ENCODE measurements at places on chromosomes 2 and 18.

DNA sequence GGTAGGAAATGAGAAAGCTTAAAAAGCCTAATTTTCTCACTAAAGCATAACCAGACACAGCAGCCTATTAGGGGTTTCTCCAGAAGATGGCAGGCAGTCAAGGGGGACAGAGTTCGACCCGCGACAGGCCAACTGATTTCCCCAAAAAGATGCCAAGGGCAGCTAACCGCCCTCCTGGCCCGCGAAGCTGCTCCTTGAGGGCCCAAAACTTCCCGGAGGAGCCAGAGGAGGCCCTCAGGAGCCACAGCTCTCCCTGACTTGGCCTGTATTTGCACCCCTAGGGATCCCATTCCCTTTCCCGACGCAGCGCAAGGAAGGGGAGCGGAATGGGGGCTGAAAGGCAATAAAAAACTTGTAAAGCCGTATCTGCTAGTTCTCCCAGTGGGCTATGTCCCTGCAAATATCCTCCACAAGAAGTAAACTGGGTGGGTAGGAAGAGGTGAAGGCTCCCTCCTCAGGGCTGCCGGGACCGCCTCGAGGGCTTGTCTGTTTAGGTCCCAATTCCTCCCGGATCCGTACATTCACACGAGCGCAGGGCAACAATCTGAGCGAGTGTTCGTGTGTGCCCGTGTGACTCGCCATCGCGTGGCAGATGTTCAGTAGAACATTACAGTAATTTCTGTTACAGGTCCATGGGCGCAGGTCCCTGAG, 756 bp upstream of the NAGK start:
- DNase-seq, result peak; percentile 52

DNA sequence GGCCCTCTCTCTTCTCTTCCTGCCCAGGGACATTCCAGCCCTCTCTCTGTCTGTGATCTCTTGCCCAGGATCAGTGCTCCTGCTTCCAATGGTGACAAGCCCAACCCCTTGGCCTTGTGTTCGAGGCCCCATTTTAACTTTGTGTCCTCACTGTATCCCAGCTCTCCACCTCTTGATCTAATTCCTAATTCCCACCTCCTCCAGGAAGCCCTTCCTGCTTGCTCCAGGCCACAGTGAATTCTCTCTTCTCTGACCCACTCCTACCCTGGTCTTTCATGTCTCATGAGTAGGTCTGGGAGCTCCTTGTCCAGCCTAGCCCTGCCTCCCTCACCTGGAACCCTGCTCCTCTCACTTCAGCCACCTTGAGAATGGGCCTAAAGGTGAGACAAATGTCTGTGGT, 249.1 kb downstream of the CELF4 start:
- no peak for DNase-seq

DNA sequence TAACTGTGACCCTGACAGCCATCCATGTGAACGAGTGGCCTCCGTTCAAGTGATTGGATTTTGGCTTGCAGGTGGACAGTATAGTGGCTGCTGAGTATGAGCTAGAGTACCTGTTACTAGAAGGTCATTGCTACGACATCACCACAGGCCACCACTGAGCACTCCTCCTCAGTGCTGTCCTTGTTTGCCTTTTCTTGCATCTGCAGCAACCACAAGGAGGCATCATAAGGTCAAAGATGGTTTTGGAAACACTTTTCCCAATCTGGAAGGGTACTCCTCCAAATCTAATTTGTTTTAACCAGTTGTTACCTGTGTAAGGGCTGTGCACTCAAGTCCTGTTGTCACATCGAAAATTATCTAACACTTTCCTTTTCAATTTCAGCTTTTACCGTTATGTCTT, 81.2 kb downstream of the UGGT1 start:
- peak; percentile 25 for DNase-seq

DNA sequence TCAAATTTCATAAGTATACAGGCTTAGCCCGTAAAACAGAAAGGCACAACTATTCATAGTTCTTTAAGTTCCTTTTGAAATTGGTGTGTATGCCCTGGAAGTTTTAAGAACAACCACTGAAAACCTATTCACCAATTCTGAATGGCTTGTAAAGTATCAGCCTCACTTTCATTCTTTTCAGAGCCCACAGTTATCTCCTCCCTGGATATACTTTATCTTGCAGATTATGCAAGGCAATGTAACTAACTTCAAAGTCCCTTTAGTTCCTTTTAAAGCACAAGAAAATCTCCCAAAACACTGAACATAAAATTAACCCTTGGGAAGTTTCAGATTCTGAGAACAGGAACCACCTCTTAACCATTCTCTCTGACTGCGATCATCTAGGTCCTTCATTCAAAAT, 1.1 kb downstream of the STRN start:
- DNase-seq, result peak; percentile 17

DNA sequence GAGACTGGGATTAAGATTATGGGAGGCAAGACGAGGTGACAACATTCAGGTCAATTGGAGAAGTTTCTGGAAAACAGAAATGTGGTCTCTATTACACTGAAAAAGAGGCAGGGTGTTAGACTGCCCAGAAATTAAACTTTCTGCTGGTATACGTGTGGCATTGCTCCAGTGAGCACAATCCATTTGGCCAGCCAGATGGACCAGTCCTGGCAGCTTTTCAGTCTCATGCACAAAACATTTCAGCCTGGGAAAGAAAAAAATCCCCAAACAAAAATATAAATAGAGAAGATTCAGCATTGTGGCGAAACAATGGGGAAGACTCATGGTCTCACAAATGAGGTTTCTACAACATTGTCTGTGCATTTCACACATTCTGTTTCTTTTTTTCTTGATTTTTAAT, 113.9 kb downstream of the HNMT start:
- DNase-seq, result peak; percentile 14

- peak; percentile 16 for DNase-seq
These were observed 125.1 kb downstream of the PMAIP1 start for GRCh38 chr18:60024857-60025256.

DNA sequence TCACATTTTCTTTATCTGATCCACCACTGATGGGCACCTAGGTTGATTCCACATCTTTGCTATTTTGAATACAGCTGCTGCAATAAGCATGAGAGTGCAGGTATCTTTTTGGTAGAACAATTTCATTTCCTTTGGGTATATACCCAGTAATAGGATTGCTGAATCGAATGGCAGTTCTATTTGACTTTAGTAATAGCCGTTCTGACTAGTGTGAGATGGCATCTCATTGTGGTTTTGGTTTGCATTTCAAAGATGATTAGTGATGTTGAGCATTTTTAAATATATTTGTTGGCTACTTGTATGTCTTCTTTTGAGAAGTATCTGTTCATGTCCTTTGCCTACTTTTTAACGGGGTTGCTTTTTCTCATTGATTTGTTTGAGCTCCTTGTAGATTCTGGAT, 72.3 kb downstream of the CCDC138 start:
- peak; percentile 20 for DNase-seq

DNA sequence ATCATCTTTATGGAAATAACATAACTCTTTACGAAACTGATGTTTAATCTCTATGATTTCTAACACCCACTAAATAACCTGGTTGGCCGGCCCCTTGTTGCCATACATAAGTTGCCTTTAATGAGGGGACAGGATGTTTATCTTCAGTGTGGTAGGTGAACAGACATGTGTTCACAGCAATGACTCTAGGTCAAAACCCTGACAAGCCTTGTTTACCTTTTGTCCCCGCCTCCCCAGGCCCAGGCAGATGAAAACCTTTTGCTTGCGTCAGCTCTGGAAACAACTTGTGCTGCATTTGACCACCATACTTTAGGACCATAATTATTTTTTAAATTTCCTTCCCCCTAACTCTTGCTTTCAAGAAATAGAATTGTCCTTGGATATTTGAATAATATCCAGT, 2.9 kb upstream of the DSG4 start:
- no peak for DNase-seq

DNA sequence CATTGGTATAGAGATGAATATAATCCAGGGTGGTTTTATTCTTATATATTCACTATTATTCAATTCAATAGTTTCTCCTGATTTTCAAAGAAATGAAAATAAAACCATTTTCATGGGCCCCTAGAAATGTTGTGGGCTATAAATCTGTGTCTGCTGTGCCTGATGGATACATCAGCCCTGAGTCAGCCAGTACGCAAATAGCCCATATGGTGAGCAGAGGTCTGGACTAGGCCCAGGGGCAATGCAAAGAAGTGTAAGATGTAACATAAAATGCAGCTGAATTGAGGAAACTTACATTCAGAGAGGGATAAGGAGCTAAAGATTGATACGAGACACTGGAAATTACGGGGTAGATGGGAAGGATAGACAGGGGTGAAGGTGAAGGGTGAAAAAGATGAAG, 122.5 kb downstream of the MAIP1 start:
- DNase-seq, result no peak

DNA sequence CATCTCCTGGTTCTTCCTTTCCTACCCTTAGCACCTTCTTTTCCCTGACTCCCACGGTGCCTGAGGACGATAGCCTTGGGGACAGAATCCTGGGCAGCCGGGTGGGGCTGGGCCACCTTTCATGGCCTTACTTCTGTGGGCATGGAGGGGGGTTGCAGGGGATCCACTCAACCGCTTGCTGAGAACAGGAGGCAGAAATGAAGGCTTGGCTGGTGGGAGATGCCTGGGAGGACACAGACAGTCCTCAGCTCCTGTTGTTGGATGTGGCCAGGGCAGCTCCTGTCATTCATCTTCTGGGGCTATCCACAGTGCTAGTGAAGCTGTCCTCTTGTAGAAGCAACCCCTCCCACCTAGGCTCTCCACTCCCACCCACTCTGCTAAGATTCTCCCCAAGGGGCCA, 95.5 kb upstream of the CELF4 start:
- no peak for DNase-seq

- DNase-seq, result peak; percentile 65
These were observed 73.5 kb upstream of the LHCGR start for GRCh38 chr2:48829036-48829435.

DNA sequence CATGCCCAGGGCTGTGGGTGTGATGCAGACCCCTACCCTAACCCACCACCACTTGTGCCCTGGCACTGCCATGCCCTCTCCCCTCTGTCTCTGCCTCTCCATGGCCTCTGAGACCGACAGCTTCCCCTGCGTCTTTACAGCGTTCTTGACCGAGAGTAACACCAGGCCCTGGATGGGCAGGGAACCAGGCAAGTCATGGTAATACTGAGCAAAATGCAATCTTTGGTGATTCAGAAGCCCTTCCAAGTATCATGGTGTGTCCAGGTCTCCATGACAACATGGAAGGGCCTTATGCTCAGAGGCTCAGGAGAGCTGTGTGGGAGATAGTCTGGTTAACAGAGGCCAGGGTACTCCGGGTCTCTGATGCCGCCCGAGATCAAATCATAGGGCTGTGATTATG, 176.1 kb downstream of the KLHL29 start:
- peak; percentile 52 for DNase-seq

- DNase-seq, result no peak
These were observed at the start of gene FSHR for GRCh38 chr2:49154140-49154539. TSS of gene FSHR (minus strand) at chr2:49154515. CDS start at chr2:49154417, 98 bp downstream.

GRCh38 chr2:197259470-197259999, 51.0 kb downstream of the ANKRD44 start:
- no peak for DNase-seq

DNA sequence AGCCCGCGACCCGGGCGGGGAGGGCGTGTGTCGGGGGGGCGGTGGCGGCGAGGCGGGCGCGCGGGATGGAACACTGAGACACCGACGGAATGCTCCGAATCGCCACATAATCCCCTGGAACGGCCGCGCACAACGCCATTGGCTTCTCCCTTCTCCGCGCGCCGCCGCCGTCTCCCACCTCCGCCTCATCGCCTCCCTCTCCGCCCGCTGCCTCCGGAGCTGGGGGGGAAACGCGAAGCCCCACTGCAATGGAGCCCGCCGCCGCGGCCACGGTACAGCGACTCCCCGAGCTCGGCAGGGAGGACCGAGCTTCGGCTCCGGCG, at the start of gene PHLPP1:
TSS of gene PHLPP1 (plus strand) at position 106 of the 323 bp plus-strand sequence. CDS start at position 249, 143 bp downstream.
- DNase-seq, result no peak

- peak; percentile 15 for DNase-seq
These were observed 60.0 kb downstream of the RNF144A start for GRCh38 chr2:6977113-6977741.

DNA sequence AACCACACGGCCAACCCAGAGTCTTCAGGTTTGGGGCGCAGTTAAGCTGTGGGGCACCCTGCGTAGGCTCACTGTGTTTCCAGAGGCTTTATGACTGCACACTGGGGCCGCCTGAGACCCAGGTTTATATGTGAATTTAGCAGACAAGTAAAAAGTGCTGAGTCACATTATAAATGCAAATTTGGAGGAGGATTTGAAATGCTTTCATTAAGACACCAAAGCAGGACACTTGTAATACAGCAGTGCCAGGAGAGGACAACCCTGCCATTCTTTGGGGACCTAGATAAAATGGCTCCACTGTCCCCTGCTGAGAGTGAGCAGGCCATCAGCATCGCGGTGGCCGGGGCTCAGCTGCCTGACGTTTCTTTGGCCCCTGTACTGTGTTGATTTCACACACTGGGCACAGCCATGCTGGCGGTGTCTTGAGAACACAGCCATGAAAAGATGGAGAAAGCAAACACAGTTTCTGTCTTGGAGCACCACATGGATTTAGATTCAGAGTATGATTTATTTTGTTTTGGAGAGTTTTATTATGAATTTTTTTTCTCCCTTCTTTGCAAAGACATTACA, 10.2 kb downstream of the ACKR3 start:
- no peak for DNase-seq

GRCh38 chr2:112783187-112783714, 1.0 kb downstream of the IL1A start:
- DNase-seq, result no peak

- no peak for DNase-seq
These were observed 113.0 kb downstream of the RND3 start for GRCh38 chr2:150374492-150374891.

GRCh38 chr2:13019781-13020180, 303.0 kb downstream of the TRIB2 start:
- no peak for DNase-seq

- DNase-seq, result no peak
These were observed 291.2 kb upstream of the DDX18 start for GRCh38 chr2:117523267-117523666.

GRCh38 chr2:20168727-20169696, 55.9 kb downstream of the SDC1 start:
- no peak for DNase-seq

DNA sequence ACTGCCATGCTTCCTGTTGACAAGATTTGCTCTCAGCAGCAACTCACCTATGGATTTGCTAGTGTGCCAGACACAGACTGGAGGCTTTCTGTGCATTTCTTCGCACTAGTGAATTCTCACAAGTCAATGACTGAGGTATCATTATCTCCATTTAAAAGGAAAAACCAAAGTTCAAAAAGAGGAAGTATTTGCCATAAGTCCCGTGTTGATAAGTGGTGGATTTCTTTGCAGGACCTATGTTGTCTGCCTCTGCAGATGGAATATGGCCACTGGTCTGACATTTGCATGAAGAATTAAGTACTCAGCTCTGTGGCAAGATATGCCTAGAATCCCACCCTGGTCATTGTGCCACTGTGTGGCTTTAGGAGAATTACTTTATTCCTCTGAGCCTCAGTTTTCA, 299.6 kb downstream of the PAX3 start:
- DNase-seq, result no peak

DNA sequence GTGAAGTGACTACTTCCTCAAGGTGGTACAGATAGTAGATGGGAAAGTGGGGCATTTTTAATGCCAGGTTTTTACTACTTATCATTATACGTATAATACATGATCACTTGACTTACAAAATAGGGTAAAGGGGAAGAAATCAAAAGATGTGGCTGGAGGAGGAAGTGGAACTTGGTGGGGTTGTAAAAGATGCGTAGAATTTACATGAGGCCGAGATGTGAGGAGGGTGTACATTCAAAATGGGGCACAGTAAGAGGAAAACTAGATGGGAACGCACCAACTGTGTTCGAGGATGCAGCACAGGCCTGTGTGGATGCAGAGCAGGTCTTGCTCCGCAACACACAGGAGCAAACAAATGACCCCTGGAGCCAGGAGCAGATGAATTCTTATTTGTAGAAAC, 403.3 kb downstream of the TXNL1 start:
- DNase-seq, result no peak

- DNase-seq, result no peak
These were observed 29.9 kb downstream of the MTCL1 start for GRCh38 chr18:8735274-8735673.
